ENCODE measurements at places on chromosomes 4 and X.

GRCh38 chr4:65653740-65654361 is 16.4 kb downstream of the EPHA5 start:
- no peak for DNase-seq

GRCh38 chr4:152828122-152828521 is 48.4 kb downstream of the ARFIP1 start:
- DNase-seq, result no peak

- no peak for DNase-seq
Measured at GRCh38 chrX:150841456-150842197, 56.8 kb downstream of the CD99L2 start.

DNA sequence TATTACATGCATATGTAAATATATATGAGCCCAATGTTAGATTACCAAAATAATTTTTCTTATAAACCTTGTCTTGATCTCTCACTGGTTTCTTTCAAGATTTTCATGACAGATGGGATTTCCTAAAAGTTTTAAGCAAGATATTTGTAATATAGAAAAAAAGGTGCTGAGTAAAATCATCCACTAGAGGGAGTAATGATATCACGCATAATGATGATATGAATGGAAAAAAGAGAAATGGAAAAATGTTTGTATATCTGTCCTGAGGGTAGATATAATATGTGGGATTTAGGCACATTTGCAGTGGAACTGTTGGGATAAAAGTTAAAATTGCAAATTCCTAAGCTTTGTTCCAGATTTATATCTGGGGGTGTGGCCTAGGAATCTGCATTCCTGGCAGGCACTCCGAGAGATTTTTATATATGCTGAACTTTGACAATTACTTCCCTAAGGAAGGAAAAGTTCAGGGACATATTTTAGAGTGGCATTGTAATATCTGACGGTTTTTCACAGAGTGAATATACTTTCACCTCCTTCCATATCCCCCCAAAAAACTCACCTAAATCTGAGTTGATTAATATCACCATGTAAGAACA is 60.5 kb downstream of the TMA16 start:
- DNase-seq, result no peak

DNA sequence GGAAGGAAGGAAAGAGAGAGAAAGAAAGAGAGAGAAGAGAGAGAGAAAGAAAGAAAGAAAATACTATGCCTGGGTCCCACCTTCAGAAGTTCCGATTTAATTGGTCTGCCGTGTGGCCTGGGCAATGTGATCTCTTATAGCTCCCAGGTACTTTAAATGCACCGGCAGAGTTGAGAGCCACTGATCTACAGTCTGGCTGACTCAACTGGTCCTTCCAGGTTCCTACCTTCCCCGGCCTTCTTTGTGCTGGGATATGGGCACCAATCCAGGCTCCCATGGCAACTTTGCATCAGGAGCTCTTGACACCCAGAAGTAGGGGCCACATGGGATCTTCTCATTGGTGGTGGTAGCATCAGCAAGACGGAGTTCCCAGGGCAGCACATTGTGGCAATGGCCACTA is 186.5 kb upstream of the ATP6AP2 start:
- no peak for DNase-seq

- no peak for DNase-seq
Measured at GRCh38 chr4:11799196-11799595, 370.5 kb upstream of the HS3ST1 start.

DNA sequence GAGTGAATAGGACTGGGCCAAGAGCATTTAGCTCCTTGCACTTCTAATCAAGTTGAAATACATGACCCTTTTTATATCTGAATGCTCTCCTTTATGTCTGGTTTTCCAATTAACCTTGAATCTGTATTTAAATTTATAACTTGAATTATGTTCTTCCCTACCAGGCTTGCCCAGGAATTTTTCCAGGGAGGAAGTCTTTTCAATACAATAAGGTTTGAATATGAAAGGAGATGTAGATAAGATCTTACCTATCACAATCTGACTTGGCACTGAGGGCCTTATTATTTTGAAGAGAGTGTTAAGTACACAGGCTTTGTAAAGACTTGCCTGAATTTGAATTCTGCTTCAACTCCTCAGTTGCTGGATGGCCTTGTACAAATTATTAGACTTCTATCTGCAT is 555.7 kb downstream of the PCDH7 start:
- no peak for DNase-seq

DNA sequence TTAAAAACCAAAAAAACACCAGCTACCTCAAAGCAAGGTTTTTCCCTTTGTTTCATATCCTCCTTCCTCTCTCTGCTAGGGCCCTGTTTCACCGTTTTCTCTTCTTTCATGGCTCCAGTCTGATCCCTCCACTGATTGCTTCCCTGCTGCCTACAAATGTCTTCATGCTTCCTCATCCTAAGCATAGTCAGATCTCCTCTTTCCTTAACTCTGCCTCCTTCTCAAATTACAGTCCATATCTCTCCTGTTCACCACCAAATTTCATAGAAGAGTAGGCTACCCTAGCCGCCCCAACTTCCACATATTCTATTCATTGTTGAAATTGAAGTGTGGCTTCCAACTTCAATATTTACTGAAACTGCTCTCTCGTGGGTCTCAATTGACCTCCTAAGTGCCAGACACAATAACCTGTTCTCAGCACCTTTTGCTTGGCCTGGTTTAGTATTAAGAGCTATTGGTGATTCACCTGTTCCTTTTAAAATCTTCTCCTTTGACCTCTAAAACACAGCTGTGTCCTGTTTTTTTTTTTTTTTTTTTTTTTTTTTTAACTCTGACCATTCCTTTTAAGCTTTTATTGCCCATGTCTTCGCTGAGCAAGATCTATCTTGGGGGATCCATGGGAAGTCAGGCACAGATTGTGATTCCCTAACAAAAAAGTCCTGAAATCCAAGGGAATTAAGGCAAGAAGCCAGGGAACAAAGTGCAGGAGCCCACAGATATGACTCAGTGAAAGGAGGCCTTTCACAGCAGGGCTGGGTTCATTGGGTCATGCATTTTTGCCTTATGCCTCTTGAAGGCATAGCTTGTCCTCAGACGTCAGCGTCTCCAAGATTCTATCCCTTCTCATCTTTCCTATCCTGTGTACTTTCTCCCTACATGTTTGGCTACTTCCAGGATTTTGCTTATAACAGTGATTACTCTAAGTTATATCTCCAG is 85.4 kb downstream of the RPS3A start:
- DNase-seq, result no peak

GRCh38 chr4:133402616-133403015 is 253.5 kb downstream of the PCDH10 start:
- no peak for DNase-seq

Data from effector CD8-positive, alpha-beta T cell (primary cell).